ENCODE measurements at places on chromosomes 11 and 22. TPM values are rescaled to one million over a fixed set of nuclear protein-coding genes. Genes with fewer than 3 reads are reported as not detected.
A peak's percentile ranks its signal among the peaks of the same experiment; 100 is the strongest.

GRCh38 chr22:37571992-37572373 lies 7.9 kb downstream of the LGALS2 start:
- DNase-seq: no peak

Gene OR8B12
- not detected for total RNA-seq

DNA sequence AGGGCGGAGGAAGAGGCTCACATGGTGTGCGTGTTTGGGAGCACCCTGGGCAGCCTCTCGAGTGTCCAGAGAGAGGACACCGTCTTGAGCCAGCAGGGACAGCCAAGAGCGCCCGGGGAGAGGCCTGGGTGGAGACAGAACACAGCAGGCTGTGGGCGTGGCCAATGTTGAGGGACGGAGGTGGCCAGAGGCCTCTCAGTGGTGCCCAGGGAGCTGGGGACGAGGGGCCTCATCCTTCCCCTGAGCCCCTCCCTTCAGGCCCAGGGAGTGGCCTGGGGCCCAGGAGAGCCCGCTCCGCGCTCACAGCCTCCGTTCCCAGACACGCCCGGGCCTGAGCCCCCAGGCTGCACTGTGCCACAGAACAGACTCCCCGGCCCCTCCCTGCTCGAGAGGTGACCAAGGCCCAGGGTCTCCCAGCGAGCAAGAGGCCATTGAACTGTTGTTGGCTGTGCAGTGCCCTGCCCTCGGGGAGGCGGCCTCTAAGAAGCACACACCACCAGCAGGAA lies 48.4 kb downstream of the CDKN1C start:
- DNase-seq: no peak

DNA sequence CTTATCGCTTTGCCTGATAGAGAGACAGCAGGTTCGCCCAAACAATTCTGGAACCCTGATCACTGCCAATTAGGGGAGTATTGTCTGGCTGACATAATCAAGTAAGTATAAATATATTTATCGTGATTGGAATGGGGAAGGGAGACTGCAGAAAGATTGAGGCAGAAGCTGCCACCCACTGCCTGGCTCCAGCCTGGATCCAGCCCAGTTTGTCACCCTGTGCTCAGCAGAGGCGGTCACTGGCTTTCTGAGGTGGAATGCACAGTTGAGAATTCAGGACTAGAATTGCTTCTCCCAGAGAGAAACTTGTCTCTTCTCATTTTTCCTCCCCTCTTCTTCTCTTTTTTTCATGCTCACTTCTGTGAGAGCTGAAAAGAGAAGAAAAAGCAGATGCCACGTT lies 25.9 kb downstream of the GRAP2 start:
- DNase-seq: no peak

- no peak for DNase-seq
These were observed 6.1 kb upstream of the TCN2 start for GRCh38 chr22:30600921-30601320.

DNA sequence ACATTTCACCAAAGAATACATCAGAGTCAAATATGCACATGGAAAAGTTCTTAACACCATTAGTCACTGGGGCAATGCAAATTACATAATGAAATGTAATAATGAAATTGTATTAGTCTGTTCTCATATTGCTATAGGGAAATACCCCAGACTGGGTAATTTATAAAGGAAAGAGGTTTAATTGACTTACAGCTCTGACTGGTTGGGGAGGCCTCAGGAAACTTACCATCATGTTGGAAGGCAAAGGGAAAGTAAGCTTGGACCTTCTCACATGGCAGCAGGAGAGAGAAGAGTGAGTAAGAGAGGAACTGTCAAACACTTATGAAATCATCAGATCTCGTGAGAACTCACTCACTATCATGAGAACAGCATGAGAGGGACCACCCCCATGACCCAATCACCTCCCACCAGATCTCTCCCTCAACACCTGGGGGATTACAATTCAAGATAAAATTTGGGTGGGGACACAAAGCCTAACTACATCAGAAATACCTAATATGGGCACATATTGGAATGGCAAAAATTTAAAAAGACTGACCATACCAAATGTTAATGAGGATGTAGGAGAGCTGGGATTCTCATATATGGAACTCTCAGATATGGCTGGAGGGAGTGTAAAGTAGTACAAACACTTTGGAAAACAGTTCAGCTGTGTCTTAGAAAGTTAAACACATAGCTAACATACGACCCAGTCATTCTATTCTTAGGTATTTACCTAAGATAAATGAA lies 65.1 kb upstream of the CD44 start:
- no peak for DNase-seq

DNA sequence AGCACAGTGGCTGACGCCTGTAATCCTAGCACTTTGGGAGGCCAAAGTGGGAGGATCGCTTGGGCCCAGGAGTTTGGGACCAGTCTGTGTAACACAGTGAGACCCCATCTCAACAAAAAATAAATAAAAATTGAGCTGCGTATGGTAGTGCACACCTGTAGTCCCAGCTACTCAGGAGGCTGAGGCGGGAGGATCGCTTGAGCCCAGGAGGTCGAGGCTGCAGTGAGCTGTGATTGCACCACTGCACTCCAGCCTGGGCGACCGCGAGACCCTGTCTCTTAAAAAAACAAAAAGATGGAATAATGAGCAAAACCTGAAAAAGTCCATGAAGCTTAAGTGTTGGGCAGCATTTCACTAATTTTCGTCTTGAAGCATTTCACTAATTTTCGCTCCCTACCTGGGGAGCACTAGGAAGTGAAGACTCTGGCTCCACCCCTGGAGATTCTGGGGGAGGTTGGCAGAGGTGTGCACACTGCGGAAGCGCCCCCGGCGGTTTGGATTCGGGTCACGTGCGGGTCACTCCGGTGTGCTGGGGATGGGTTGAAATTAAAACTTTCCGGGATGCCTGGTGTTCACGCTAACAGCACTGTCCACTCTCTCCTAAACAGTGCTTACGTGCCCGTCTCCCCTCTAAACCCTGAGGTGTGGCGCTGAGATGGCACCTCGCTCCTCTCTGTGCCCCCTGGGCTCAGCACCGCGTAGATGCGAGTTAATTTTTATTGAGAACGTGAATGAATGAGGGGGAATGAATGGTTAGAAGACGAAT lies 906 bp upstream of the NAA40 start:
- no peak for DNase-seq

- DNase-seq: no peak
These were observed 8.1 kb downstream of the RELA start for GRCh38 chr11:65654375-65655349.

- no peak for DNase-seq
These were observed 6.0 kb upstream of the ACR start for GRCh38 chr22:50731811-50732624.

DNA sequence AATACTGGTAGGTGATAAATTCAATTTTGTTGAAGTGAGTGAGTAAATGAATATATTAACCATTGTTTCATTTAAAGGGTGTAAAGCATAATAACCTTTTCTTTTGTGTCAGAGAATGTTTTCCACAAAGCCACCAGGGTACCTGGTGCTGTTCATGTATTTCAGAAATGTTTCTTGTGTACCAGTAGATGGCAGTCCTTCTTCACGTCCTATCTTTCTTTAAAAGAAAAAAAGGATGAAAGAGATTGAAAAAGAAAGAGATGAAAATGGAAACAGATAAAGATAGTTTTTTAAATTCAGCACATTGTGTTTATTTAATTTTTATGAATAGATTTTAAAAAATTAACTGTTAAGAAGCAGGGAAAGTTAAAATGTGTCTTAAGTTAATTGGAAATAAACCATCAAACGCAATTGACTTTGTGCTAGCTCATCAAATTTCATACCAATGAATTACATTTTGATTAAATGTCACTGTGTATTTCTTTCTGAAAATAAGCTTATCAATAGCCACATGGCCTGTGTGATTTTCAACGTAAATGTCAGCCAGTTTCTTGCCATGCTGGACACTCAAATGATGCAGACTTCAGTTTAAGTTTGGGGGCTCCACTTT lies 65.5 kb upstream of the CHORDC1 start:
- DNase-seq: no peak

DNA sequence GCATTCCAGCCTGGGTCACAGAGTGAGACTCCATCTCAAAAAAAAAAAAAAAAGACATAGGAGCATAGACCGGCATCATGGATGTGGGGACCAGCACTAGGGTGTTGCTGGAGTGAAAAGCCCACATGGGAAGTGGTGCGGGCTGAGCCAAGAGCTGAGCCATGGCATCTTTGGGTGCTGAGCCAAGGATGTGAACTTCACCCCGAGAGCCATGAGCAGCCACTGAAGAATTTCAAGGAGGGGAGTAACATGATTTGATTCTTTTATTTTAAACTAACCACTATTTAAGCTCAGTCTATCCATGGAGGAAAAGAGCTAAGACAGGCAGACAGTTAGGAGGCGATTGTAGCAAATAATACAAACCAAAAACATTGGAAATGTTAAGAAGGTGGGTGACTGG lies 57.4 kb downstream of the AHNAK start:
- DNase-seq: no peak

- peak; percentile 19 for DNase-seq
These were observed 18.2 kb downstream of the IFT27 start for GRCh38 chr22:36757668-36758211.

GRCh38 chr22:30212996-30213441 lies 33.5 kb downstream of the LIF start:
- DNase-seq: no peak

Gene CARD16
- not detected for total RNA-seq
